ENCODE measurements at places on chromosomes 2 and 18.

- no peak for DNase-seq
Observed at GRCh38 chr18:10013621-10014543, 100.1 kb downstream of the VAPA start.

DNA sequence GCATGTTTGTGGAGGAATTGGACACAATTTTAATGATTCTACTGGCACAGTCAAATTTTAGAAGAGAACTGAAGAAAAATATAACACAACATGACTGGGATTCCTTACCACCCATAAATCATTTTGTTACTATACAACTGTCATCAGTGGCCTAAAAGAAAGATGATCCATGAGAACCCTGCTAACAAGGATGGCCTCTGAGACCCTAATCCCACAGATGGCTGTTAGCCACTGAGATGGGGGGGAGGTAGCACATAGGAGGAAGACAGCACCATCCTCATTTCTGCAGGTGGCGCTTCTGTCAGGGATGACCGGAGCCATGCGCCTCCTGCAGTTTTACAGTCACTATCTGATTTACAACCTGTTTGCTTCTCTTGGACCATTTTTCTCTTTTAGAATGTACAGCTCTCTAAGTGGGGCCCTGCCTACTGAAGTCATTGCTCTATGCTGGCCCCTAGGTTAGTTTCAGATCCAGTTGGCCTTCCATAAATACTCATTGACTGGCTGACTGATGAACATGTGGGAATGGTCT, 279.8 kb downstream of the NAPG start:
- no peak for DNase-seq

DNA sequence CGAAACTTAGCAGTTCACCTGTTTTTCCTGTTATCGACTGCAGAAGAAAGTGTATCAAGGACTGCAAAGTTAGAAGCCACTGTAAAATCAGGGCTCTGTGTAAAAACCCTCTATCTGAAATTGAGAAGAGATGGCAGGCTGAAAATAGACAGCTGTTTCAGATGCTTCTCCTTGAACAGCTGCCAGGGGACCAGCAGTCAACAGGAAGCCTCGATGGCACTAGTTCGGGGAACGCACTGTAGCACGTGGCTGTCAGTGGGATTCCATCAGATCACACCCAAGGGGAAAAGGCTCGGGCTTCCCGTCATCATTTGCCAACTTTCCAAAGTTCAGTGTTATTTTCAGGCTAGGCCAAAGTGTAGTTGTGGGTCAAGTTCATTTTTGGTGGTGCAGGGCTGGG, 316.9 kb downstream of the TXNL1 start:
- no peak for DNase-seq

- DNase-seq = no peak
Observed at GRCh38 chr2:105746177-105747080, 1.7 kb downstream of the NCK2 start.

DNA sequence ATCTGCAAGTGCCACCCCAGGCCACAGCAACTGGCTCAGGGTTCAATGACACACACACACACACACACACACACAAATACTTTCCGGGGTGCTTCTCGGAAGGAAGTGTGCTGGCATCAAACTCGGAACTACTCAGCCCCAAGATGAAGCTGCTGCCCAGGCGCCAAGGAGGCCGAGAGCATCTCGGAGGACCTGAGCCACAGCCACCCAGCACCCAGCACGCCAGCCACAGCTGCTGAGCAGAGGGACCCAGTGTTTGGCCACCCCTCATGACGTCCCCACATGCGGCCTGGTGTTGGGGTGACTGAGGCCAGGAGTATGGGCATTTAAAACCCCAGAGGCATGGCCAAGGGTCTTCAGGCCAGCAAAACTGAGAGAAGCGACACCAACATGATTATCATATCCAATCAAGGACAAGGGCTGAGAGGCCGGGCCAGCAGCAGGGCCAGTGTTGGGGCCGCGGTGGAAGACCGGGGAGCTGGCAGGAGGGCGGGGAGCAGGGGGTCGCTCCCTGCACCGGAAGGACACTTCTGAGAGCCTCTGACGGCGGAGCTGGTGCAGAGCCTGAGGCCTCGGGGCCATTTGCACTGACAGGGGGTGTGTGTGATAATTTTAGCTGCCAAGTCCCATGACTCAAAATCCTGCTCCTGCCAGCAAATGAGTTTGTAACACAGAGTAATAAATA, 61.8 kb downstream of the BIN1 start:
- DNase-seq = no peak

- no peak for DNase-seq
Observed at GRCh38 chr2:85694052-85695025, at the start of gene GNLY. Gene GNLY (plus strand): TSS chr2:85694358. CDS start chr2:85694419, 61 bp downstream.

DNA sequence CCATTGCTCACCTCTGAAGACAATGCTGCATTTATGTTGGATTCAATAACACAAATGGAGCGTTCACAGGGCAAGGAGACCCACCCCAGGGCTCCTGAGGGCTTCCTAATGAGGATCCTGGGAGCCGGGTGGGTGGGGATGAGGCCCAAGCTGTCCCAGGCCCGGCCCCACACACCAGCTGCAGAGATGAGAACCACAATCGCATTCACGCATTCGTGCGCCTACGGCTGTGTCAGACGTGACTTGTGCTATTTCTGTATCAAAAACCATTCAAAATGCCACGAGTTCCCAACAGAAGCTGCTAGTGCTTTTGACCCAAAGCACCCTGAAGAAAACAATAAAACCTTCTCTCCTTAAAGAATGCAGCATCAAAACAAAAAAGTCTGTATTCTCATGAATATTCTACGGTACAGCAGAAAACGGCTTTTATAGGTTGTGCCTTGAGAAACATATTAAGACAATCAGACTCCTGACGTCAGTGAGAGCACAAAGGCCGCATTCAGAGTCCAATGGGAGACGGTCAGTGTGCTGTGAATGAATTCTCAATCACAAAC, 205.4 kb downstream of the HDAC4 start:
- DNase-seq = no peak

- DNase-seq = no peak
Observed at GRCh38 chr2:211498551-211499205, 942.3 kb downstream of the CPS1 start.

DNA sequence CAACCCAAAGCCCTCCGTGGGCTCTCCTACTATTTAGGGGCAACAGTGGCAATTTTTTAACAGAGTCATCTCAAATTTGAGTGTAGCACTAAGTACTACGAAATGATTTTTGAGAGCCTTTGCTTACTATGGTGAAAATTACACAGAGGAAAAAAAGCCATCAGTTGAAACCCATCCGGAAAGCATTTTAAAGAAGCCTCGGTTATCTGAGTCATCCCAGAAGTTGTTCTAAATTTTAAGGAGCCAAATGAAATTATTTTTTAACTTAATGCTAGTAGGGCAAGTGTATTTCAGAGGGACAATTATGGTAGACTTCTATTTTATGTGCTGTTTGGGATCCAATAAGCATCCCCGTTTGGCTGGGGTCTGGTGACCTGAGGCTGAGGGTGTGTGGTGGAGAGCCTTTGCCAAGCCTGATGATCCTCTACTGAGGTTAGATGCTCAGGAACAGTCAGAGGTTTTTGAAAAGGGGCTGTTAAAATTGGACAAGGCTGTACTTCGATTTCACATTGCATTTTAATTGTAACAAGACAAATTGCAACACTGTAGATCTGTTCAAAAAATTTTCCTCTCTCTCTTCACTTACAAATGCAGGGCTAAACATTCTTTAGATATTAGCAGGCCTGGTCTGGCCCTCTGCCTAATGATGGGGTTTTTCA, 47.0 kb downstream of the RAPGEF4 start:
- no peak for DNase-seq

DNA sequence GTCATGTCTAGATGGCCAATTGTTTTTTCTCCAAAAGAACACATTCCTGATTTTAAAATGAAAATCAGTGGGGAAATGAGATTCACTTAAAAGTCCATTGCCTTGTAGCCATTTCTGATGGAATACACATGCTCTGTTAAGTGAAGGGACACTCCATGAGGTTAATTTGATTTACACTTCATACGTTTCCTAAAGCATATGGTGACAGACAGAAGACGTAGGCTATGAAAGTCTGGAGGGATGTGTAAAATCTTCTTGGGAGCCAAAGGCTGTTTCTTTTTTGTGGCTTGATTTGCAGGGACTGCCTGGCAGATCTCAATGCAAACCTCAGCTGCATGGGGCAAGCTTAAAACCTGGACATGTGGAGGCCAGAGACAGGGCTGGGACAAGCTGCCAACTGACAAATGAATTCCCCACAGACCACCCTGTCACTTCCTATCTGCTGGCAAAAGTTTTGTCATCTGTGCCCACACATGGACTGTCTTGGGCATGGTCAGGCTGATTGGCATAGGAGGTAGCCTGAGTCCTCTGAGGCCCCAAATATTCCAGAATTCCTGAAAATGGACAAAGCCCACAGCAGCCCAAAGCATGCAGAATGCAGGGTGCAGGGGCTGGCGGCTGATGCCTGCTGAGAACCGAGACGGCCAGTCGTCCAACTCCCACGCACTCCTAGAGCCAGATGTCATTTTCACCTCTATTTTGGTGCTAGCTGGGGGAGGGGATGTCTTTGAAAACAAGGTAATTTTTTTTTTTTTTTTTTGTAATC, 73.9 kb downstream of the SDC1 start:
- no peak for DNase-seq

DNA sequence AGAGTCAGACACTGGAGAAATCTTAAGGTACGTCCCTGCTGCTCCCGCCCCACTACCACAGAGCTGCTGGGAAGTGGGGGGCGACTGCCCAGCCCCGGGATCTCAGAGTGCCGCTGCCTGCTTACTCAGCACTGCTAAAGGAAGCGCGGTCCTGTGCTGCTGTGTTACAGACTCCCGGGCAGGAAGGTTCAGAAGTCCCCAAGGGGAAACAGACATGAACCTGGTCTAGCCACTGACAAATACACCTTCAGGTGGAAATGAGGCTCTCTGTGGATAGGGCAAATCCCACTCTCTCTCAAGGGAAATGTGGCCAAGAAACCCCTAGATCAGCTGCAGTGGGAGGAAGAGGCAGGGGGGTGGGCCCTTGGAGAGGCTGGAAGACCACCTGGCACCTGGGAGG, 13.7 kb downstream of the MTERF4 start:
- no peak for DNase-seq

DNA sequence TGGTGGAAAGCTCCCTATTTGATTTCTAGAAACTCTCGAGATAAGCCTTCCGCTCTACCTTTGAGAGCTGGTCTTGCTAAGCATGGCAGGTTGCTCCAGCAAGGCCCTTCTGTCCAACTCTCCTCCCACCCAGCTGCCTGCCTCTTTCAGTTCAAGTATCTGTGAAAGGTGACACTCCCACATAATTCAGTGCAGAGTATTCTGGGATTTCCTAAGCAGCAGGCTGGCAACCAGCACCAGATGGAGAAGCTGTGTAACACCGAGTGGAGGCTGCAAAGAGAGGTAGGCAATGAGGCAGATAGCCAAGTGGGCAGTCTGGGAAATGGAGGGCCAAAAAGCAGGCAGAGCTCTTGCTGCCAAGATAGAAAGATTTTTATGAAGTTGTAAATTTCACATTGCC, 88.4 kb upstream of the CAVIN2 start:
- no peak for DNase-seq

DNA sequence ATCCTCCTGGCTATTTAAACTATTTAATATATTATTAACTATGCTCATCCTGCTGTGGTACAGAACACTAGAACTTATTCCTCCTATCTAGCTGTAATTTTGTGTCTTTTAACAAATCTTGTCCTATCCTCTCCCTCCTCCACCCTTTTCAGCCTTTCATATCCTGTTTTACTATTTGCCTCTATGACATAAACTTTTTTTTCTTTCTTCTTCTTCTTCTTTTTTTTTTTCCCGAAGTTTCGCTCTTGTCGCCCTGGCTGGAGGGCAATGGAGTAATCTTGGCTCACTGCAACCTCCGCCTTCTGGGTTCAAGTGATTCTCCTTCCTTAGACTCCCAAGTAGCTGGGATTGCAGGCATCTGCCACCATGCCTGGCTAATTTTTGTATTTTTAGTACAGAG, 201.5 kb downstream of the LPIN1 start:
- DNase-seq = no peak

- no peak for DNase-seq
Observed at GRCh38 chr2:239239607-239240413, 161.0 kb downstream of the HDAC4 start.
